ENCODE measurements at places on chromosomes 12 and 14. TPM values are rescaled to one million over a fixed set of nuclear protein-coding genes. Genes with fewer than 3 reads are reported as not detected.

- peaks cover 31% of the 10 kb centered on the region for H3K36me3 ChIP-seq
- H3K27ac ChIP-seq: peak overlapping the region; percentile 93
- H3K27me3 ChIP-seq: no peaks in the 10 kb centered on the region
- H3K4me3 ChIP-seq: peak overlapping the region; percentile 77
Measured at GRCh38 chr12:12736759-12737676, 19.9 kb downstream of the CDKN1B start.

DNA sequence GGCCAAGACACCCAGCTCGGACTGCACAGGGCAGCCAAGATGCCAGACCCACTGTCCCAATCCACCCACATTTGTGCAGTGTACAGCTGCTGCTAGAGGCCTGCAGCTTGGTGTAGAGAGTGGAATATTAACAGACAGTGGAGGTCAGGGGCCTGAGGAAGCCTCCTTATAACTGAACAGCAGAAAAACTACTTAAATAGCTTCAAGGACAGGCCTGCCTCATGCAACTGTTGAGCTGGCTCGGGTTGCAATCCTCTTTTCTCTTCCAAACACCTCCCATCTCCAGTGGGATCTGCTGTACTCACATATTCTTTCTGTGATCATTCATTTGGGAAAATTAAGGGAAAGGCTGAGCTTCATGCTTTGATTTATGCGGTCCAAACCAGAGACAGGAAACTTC is 1043.2 kb upstream of the TMEM132C start:
- H3K27ac ChIP-seq: no peak overlapping the region
- no peak overlapping the region for H3K4me3 ChIP-seq
- H3K27me3 ChIP-seq: peaks cover 3% of the 10 kb centered on the region

GRCh38 chr14:59753512-59753911 is 117.1 kb downstream of the RTN1 start:
- no peaks in the 10 kb centered on the region for H3K36me3 ChIP-seq
- H3K27ac ChIP-seq: no peak overlapping the region
- no peak overlapping the region for H3K4me3 ChIP-seq

- DNase-seq: no peak
- H3K4me3 ChIP-seq: no peak overlapping the region
- peak overlapping the region; percentile 32 for H3K27ac ChIP-seq
- H3K36me3 ChIP-seq: no peaks in the 10 kb centered on the region
- peaks cover 5% of the 10 kb centered on the region for H3K27me3 ChIP-seq
Measured at GRCh38 chr12:131682510-131682895, 28.4 kb upstream of the SFSWAP start.

ACTR6 gene
- total RNA-seq: 38.2 TPM

DNA sequence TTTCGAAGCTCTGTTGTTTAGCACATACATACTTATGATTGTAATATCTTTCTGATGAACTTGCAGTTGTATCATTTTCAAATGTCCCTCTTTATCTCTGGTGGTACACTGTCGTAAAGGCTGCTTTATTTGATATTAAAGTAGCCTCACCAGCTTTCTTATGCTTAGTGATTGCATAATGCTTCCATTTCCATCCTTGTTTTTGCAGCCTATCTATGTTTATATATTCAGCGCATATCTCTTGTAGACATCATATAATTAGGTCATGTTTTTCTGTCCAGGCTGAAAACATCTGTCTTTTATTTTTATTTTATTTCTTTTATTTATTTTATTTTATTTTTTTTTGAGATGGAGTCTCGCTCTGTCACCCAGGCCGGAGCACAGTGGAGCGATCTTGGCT is 34.6 kb downstream of the ACAD10 start:
- H3K27me3 ChIP-seq: no peaks in the 10 kb centered on the region
- no peak overlapping the region for H3K27ac ChIP-seq
- no peaks in the 10 kb centered on the region for H3K4me1 ChIP-seq
- peaks cover 13% of the 10 kb centered on the region for H3K36me3 ChIP-seq
- H3K4me3 ChIP-seq: no peak overlapping the region
- DNase-seq: no peak

KRT86 gene
- 0.14 TPM for total RNA-seq

DNA sequence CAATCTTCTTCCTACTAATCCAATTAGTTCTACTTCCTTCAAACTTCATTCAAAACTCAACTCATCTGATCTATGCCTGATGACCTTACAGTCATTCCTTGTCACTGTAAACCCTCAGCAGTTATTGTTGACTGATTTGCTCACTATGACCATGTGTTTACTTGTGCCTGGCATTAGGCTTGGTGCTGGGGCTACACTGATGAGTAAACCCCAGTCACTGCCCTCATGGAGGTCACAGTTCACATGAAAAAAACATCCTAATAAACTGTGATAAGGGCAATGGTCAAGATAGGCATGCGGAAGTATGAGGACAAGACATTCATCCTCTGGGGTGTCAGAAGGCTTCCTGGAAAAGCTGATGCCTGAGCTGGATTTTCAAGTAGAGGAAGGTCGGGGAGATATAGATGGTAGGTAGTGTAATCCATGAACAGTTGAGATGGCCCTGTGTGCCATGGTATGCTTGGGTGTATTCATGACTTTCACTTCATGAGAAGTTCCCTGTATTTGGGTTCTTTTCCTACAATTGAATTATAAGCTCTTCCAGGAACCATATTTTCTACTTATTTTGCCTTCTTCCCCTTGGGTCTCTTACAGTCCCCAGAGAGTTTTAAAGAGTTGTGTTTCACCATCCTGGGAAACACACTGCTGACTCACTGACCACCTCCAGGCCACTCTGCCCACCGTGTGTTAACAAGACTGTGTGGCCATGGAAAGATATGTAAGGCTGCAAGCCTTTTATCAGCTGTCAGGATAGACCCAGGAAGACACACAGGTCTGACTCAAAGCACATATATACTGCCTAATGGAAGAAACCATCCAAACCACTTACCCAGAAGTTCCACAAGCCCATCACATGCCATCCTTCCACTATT is 38.7 kb upstream of the DUSP6 start:
- peak overlapping the region; percentile 2 for H3K27ac ChIP-seq
- DNase-seq: no peak
- H3K36me3 ChIP-seq: peaks cover 22% of the 10 kb centered on the region

- H3K36me3 ChIP-seq: no peaks in the 10 kb centered on the region
- H3K4me1 ChIP-seq: no peaks in the 10 kb centered on the region
- H3K27me3 ChIP-seq: peaks cover 15% of the 10 kb centered on the region
- no peak overlapping the region for H3K27ac ChIP-seq
Measured at GRCh38 chr12:112806721-112807120, 15.2 kb downstream of the RPH3A start.

- no peaks in the 10 kb centered on the region for H3K36me3 ChIP-seq
- no peak overlapping the region for H3K4me3 ChIP-seq
- DNase-seq: no peak
- peaks cover 2% of the 10 kb centered on the region for H3K4me1 ChIP-seq
- H3K27ac ChIP-seq: no peak overlapping the region
Measured at GRCh38 chr12:65925626-65926025, 101.3 kb downstream of the HMGA2 start.

- H3K36me3 ChIP-seq: no peaks in the 10 kb centered on the region
- H3K4me3 ChIP-seq: no peak overlapping the region
- no peak for DNase-seq
- no peaks in the 10 kb centered on the region for H3K27me3 ChIP-seq
Measured at GRCh38 chr14:33127531-33127930, 188.9 kb downstream of the NPAS3 start.

GRCh38 chr12:57069523-57069922 is 9.1 kb downstream of the NEMP1 start:
- peaks cover 39% of the 10 kb centered on the region for H3K4me1 ChIP-seq
- H3K36me3 ChIP-seq: peaks cover 37% of the 10 kb centered on the region
- H3K4me3 ChIP-seq: peak overlapping the region; percentile 28
- H3K27me3 ChIP-seq: no peaks in the 10 kb centered on the region
- peak overlapping the region; percentile 85 for H3K27ac ChIP-seq

CCDC88C gene
- 209 TPM for total RNA-seq

SMCO2 gene
- total RNA-seq: not detected

DNA sequence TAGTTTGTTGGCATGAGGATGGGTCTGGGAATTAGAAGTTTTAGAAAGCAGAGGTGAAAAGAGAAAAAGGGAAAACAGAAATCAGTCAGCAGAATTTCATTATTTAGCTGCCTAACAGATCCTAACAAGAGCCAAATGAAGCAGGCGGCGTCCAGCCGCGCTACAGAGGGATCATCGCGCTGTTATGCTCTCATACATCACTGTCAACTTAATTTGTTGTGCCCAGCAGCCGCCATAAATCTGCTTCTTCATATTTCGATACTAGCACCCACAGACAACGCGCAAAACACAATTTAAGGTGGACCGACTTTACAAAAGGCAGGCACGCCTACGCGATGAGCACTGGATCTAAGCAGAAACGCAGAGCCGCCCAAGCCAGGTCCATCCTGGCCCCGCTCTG is 66.7 kb downstream of the SETD3 start:
- no peak for DNase-seq
- no peaks in the 10 kb centered on the region for H3K27me3 ChIP-seq
- H3K36me3 ChIP-seq: peaks cover 15% of the 10 kb centered on the region

GRCh38 chr14:22556021-22556989 is 32.7 kb downstream of the DAD1 start:
- H3K27me3 ChIP-seq: no peaks in the 10 kb centered on the region
- peak; percentile 96 for DNase-seq
- H3K36me3 ChIP-seq: peaks cover 24% of the 10 kb centered on the region
- H3K4me3 ChIP-seq: peak overlapping the region; percentile 65
